ENCODE measurements at places on chromosomes 4 and X.
A peak's percentile ranks its signal among the peaks of the same experiment; 100 is the strongest.

DNA sequence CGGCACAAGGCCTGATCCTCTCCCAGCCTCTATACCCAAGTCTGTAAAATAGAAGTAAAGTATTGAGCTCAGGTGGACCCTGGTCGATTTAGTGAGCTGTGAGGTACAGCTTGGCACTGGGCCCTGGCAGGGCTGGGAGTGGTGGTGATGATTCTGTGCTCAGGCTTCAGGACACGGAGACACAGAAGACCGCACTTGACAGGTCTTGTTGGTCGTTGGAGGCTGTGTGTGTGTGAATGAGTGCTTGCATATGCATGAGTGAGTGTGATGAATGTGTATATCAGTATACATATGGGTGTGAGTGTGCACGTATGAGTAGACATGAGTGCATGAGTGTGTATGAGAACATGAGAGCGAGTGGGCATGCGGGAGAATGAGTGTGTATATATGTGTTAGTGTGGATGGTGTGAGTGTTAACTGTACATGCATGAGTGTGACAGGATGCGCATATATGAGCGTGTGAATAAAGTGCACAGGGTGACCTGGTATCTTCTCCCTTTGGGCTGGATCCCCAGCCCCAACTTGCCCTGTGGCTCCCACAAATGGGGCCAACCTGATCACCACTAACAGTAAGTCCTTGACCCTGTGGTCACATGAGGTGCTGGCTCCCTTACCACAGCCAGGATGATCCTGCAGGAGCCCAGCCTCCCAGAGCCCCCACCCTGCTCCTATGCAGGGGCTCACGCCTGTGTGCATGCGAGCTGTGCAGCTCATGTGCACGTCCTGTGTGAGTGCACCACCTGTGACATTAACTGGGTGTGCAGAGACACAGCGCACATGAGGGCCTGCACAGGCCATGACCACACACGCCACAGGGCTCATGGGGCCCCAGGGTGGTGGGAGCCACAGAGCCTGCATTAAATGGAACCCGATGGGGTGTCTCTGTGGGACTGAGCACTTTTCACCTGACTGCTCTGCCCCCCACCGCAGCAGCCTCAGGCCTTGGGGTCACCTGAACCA, 20.8 kb downstream of the SH3BP2 start:
- DNase-seq = no peak

DNA sequence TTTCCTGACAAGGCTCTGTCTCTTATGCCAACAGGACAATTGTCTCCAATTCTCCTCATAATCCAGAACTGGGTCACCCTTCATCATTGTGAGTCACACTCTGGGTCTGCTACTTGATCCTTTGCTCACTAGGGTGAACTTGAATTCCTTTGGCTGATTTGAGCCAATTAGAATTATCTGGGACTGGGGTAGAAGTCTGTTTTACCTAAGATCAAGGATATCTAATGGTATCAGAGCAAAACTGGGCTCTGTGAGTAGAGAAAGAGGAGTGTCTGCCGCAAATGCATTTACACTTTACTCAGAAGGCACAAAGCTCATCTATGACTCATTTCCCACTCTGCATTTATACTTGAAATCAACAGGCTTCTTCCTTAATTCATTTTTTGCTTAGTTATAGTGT, 72.6 kb downstream of the PITX2 start:
- no peak for DNase-seq

DNA sequence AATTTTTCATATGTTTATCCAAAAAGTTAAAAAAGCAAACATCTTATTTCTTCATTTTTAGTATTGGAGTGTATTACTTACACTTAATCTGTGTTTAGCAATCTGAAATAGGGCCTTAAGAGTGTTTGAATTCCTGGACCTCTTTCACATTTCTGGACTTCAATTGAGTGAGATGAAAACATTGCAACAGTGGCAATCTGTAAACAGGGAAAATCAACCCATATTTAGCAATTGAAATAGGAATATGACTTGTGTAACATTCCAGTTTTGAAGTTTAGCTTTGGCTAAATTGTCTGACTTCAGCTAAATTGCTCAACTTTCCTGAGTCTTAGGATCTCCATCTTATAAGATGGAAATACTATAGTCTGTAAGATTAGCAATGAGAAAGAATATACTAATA, 34.6 kb upstream of the FHL1 start:
- DNase-seq = no peak

- DNase-seq = no peak
These were observed 52.6 kb downstream of the SHROOM3 start for GRCh38 chr4:76487621-76488020.

GRCh38 chrX:118115953-118116712, 477 bp downstream of the KLHL13 start:
- no peak for DNase-seq

DNA sequence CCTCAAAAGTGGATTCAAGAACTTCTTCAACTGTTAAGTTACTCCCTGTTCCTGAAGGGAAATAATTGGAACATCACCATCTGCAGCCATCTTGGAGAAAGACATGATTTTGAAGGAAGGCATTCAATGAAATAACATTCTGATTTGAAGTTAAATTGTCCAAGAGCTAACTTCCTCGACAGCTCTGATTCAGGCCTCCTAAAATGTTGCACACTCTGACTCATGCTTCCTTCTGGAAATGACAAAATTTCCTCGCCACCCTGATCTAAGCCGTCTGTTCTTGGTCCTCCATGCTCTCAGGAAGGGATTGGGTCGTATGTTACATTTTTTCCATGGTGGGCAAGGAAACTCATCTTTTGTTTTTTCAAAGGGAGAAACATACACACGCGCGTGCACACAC, 496.9 kb upstream of the DIPK2B start:
- DNase-seq = no peak

DNA sequence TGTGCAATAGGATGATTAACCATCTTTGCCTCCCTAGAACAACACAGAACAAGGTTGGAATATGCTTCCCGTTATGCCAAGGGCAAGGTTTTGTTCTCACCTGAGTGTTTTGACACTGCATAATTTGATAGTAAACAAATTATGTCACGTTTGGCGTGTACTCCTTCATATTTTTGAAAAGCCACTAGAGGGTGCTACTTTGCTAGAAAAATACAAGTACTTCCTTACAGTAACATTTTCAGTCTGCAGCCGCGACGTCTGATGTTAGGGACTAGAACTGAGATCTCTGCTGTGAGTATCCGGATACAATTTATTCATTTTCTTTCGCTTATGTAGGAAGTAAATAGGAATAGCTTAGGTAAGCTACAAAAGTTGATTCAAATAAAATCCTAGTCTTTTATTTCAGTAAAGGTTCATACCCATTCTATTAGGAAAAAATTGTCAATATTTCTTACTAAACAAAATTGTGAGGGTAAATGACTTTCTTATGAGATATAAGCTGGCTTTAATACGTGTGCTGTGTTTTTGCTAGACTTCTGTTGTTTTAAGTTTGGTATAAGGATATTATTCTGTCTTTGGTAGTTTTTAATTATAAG, 181.1 kb upstream of the WDFY3 start:
- DNase-seq = peak; percentile 60

DNA sequence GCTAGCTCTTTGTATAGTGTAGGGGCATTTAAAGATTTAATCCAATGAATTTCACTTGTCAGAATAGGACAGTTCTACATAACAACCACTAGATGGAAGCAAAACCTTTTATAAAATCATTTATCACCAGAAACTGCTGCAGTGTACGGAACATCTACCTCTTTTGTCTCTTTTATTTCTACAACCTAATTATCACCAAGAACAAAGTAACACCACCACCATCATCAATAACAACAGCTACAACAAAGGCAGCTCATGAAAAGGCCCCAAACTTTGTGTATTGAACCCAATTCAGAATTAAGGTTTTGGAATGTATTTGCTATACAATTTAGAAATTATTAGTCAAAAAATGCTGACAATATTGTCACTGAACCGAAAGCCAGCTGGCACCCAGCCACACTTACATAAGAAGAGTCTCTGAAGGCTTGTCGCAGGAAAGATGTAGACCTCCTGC, 260.9 kb upstream of the RPS6KA3 start:
- peak; percentile 35 for DNase-seq

DNA sequence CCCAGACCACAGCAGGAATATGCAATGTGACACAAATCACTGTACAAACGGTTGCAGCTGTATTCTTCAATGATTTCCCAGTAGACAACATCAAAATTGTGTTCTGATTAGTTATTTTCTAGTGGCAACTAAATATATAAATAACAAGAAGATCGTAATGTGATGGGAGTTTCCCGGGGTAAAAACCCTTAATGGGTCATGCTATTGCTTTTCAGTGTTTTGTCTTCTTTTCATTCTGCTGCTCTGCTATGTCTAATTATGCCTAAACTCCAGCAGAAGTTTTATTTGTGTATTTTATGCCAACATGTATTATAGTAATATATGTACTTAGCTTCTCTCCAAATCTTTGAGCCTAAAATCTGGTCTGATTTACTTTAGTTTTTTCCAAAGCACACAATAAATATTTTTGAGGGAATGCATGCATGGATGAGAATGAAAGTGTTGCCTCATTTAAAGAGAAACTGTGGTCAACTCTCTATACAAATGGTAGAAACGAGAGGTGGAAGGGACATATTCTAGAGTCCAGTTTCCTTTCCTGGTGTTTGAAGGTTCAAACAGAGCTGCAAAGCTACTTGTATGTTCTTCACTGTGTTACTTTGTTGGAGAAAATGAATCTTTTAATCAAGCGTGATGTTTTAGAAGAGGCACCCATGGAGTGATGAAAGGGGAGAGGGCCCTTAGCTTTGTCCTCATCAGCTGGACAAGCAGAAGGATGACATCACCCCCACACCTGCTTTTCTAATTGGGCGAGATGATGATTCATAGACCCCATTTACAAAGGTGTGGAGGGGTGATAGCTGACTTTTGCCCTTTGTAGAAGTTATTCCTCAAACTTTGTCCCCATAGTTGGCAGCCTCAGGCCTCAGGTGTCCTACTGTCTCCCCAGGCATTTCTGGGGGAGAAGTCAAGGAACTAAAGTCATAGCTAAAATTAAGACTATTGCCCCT, 129.7 kb downstream of the FRAS1 start:
- DNase-seq = no peak

DNA sequence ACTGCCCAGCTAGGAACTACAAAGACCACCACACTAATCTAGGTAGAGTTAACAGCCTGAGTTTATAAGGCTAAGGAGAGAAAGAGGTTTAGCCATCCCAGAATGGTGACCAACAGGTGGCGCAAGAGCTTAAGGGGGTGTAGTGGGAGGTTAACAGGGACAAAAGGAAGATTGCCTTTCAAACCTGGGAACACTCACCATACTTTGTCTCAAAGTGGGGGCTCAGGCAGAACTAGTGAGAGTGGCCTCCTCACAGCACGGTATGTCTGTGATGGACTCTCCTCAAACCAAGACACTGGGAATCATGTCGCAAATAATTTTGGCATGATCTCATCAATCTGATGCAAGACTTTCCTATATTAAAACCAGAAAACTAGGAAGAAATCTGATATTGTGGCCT, 23.4 kb downstream of the CCNI start:
- DNase-seq = peak; percentile 25

DNA sequence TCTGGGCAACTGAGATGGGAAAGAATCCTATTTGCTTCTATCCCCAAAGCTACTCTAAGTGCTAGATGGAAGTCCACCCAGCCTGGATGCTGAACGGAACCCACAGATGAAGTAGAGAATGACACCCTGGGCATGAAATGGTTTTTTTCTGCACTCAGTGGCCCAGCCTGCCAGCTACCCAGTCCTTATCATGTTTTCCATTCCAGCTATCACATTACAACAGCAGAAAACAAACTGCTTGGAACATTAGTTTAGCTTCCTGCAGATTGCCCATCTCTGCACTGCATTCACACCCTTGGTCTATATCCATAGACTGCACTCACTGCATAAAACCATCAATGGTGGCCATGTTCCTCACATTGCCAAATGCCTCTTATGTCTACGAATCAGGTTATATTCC, 79.1 kb downstream of the NYX start:
- no peak for DNase-seq

- DNase-seq = no peak
These were observed 6.6 kb downstream of the SMS start for GRCh38 chrX:21946925-21947641.

DNA sequence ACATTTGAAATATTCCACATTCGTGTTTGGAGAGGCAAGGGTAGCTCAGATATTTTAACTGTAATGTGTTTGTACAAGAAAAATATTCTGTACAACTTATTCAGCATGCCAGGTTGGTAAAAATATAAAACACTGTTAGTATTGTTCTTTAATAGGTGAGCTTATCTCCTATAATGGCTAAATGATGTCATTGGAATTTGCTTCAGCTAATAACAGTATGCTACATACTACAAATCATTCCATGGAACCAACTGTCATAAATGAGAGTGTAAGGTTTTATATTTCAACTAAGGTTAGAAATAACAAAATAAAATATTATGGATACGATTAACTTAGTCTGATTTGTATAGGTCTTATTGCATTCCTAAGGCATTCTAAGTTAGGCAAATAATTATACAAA, 206.6 kb downstream of the ADGRL3 start:
- no peak for DNase-seq

GRCh38 chr4:142142366-142143054, 506.1 kb downstream of the IL15 start:
- DNase-seq = no peak

DNA sequence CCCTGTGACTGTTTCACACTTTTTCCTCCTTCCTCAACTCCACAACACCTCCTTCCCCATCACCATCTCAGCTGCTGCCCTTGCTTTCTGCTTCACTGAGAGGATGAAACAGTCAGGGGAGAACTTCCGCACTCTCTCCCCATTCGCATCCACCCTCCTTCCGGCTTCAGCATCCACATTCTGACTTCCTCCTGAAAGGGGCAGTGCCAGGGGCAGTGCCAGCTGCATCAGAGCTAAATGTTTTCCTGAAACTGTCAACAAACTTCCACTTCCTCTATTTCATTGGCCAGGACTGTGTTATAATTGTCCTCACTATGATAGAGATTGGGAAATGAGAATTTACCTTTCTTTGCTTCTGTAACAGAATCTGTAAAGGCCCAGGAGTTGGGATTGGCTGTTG, 18.2 kb upstream of the RASL11B start:
- DNase-seq = no peak

- no peak for DNase-seq
These were observed 64.0 kb downstream of the ADRA2C start for GRCh38 chr4:3829956-3830773.

- no peak for DNase-seq
These were observed 9.5 kb downstream of the NAF1 start for GRCh38 chr4:163157157-163157556.

DNA sequence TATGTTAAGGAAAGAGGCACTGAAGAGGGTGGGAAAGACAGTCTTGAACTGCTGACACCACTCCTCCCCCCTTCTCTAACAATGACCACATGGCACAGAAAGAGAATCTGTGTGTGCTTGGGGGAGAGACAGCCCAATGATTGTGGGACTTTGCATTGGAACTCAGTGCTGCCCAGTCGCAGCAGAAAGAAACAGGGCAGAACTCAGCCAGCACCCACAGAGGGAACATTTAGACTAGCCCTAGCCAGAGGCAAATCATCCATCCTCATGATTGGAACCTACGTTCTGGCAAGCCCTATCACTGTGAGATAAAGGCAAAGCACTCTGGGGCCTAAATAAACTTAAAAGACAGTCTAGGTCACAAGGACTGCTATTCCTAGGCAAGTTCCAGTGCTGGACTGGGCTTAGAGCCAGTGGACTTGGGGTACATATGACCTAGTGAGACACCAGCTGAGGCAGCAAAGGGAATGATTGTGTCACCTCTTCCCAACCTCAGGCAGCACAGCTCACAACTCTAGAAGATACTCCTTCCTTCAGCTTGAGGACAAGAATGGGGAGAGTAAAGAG, 132.8 kb upstream of the S100G start:
- no peak for DNase-seq
